ENCODE measurements at places on chromosomes 7 and 10. TPM values are rescaled to one million over a fixed set of nuclear protein-coding genes. Genes with fewer than 3 reads are reported as not detected.

Gene GPR37
- total RNA-seq, result not detected

Gene CRCP
- total RNA-seq, result 47.8 TPM

DNA sequence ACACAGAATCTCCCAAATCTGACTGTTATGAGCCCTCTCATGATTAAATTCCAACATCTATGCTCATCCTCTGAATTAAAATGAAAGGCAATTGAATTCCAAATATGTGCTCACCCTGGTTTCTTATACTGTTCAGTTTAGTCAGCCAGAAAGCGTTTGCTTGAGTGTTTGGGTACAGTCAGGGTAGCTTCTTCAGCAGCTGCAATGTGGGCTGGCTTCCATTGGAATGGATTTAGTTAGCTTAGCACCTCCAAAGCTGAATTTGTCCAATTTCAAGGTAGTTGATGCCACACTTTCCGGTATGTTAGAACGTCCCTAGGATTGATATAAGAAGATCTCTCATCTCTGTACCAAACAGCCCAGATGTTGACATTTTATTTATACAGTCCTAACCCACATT is 9.3 kb downstream of the KLHL7 start:
- DNase-seq, result no peak
- no peak overlapping the region for H3K27ac ChIP-seq
- H3K36me3 ChIP-seq, result no peaks in the 10 kb centered on the region

DNA sequence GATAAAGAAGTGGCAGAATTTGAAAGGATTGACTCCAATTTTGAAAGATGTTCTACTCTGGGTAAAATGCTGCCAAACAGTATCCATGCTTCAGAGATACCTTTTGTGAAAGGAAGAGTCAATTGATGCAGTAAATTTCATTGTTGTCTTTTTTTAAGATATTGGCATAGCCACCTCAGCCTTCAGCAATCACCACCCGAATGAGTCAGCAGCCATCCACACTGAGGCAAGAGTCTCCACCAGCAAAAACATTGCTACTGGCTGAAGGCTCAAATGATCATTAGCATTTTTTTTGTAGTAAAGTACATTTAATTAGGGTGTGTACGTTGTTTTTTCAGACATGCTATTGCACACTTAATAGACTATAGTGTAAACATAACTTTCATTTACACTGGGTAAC is 31.7 kb upstream of the CYP26C1 start:
- no peak overlapping the region for H3K4me3 ChIP-seq
- H3K4me1 ChIP-seq, result peaks cover 54% of the 10 kb centered on the region
- peak; percentile 52 for DNase-seq

DNA sequence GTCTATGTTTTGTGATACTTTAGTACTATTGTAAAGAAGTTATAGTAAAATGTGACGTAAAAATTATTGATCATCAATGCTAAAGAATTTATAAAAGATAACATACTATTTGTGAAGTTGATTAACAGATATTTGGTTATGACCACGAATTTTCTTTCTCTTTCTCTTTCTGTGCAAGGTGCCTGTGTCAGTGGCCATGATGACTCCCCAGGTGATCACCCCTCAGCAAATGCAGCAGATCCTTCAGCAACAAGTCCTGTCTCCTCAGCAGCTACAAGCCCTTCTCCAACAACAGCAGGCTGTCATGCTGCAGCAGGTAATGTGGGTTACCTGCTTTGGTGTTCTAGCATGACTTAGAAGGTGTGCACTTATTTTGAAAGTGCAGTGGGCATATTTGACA is 213.7 kb downstream of the FOXP2 start:
- no peak overlapping the region for H3K27ac ChIP-seq
- no peaks in the 10 kb centered on the region for H3K36me3 ChIP-seq
- no peak for DNase-seq
- no peaks in the 10 kb centered on the region for H3K27me3 ChIP-seq
- H3K4me3 ChIP-seq, result no peak overlapping the region

DNA sequence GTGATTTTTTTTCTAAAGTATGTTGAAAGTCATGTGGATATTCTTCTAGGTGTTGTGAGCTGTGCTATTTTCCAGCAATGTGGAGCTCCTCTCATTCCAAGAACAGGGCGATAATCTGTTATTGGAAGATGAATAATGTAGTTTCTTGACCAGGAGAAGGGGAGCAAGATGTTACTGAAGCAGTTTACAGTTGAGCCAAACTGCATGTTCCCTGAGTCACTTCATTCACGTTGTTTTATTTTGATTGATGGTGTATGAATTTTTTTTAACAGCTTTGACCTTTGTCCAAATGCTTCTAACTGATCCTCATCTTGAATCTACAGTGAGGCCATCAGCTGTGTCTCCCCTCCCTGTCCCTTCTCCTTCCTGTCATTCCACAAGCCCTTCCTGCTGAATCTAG is 277.1 kb upstream of the KLF6 start:
- DNase-seq, result no peak
- no peaks in the 10 kb centered on the region for H3K36me3 ChIP-seq
- no peaks in the 10 kb centered on the region for H3K4me1 ChIP-seq
- H3K27me3 ChIP-seq, result no peaks in the 10 kb centered on the region

GRCh38 chr10:103910442-103911012 is 7.5 kb downstream of the STN1 start:
- no peaks in the 10 kb centered on the region for H3K27me3 ChIP-seq
- H3K4me1 ChIP-seq, result peaks cover 16% of the 10 kb centered on the region
- H3K36me3 ChIP-seq, result 0 out of 2 replicates have a peak, but pooled peaks cover 5% of the 10 kb centered on the region
- H3K4me3 ChIP-seq, result no peak overlapping the region
- no peak overlapping the region for H3K27ac ChIP-seq

GRCh38 chr10:102988404-102989314 is 70.6 kb downstream of the CNNM2 start:
- peak; percentile 32 for DNase-seq
- no peaks in the 10 kb centered on the region for H3K36me3 ChIP-seq
- no peak overlapping the region for H3K4me3 ChIP-seq
- peaks cover 15% of the 10 kb centered on the region for H3K4me1 ChIP-seq
- peak overlapping the region; percentile 13 for H3K27ac ChIP-seq

Gene NPY4R
- total RNA-seq, result 0.71 TPM

DNA sequence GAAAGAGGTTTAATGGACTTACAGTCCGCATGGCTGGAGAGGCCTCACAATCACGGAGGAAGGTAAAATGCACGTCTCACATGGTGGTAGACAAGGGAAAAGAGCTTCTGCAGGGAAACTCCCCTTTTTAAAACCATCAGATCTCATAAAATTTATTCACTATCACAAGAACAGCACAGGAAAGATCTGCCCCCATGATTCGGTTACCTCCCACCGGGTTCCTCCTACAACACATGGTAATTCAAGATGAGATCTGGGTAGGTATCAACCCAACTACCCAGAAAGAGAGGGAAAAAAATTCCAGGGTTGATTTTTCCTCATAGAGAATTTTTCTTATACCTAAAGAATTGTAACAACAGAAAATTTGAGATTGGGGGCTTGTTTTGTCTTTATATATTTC is 13.9 kb downstream of the RAPGEF5 start:
- no peaks in the 10 kb centered on the region for H3K4me1 ChIP-seq
- 0 out of 2 replicates have a peak, but pooled peaks cover under 1% of the 10 kb centered on the region for H3K27me3 ChIP-seq
- H3K4me3 ChIP-seq, result no peak overlapping the region
- H3K36me3 ChIP-seq, result no peaks in the 10 kb centered on the region
- no peak for DNase-seq

DNA sequence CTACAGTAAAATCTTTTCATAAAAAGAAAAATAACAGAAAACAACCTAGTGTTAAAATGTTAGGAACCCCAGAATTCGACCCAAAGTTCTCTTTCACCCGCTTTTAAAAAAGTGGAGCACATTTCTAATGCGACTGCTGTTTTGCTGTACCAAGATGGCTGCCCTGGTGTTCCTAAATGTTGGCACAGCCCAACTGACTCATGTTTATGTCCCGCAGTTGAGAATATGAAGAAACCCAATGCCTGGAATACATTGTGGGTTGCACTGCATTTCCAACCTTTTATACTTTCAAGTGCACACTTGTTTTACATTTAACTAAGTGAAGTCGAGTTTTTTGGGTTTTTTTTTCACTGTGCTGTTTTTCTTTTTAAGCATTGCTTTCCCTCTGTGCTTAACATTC is 944 bp downstream of the STEAP1B start:
- no peaks in the 10 kb centered on the region for H3K27me3 ChIP-seq
- H3K27ac ChIP-seq, result no peak overlapping the region
- no peak overlapping the region for H3K4me3 ChIP-seq
- no peaks in the 10 kb centered on the region for H3K36me3 ChIP-seq
- DNase-seq, result no peak

DNA sequence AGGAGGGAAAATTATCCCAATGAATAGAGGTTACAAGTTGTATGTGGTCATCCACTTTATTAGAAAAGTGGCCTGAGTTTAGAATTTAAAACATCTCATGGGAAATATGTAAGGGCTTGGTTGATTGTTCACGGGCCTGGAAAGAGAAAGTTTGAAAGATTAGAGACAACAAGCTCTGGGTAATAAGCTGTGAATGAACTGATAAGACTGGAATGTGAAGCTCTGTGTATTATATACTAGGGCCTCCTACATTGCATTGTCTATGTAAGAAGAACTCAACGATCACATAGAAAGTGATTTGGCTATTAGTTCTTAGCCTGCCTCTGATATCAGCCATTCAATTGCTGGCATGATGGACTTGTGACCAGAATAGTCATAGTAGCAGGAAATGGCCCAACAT is 199.2 kb upstream of the MAGI2 start:
- H3K27ac ChIP-seq, result no peak overlapping the region
- H3K36me3 ChIP-seq, result no peaks in the 10 kb centered on the region
- no peak overlapping the region for H3K4me3 ChIP-seq
- no peak for DNase-seq

DNA sequence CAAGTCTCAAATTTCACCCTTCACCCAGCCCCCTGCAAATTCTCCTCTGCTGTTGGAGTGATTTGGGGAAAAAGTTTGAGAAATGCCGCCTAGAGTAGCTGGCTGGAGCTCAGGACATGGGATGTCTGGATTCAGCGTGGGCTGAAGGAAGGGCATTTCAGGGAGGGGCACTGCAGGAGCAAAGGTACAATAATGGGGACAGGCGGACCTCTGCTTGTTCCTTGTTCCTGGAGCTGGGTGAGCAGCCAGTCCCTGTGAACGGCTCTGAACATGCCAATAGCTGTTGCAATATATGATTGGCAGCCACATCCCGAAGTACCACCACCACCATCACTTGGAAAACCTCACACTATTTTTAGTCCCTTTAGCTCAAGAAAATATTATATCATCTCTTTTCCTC is 23.4 kb downstream of the ADRA2A start:
- H3K4me3 ChIP-seq, result no peak overlapping the region
- H3K4me1 ChIP-seq, result no peaks in the 10 kb centered on the region
- no peak for DNase-seq
- H3K27me3 ChIP-seq, result peaks cover 7% of the 10 kb centered on the region
- H3K36me3 ChIP-seq, result no peaks in the 10 kb centered on the region

Gene PTF1A
- not detected for total RNA-seq

DNA sequence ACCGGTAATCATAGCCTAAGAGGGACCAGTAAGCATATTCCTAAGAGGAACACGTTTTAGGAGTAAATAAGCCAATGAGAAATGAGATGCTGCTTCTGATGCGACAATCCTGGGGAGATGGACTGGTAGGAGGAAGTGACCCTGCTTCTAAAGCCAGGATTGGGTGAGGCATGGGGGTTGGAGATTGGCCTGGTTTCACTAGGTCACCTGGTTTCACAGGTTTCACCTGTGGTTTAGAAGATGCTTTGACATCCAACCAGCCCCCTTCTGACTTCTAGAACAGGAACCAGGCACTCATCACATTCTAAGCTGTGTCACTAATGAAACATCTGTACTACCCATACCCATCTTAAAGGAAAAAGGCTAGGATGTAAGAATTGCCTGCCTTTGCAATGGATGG is 53.0 kb upstream of the BAMBI start:
- H3K4me1 ChIP-seq, result peaks cover 7% of the 10 kb centered on the region
- H3K27me3 ChIP-seq, result no peaks in the 10 kb centered on the region
- no peak overlapping the region for H3K4me3 ChIP-seq
- H3K27ac ChIP-seq, result no peak overlapping the region

Gene CELF2
- total RNA-seq, result not detected

DNA sequence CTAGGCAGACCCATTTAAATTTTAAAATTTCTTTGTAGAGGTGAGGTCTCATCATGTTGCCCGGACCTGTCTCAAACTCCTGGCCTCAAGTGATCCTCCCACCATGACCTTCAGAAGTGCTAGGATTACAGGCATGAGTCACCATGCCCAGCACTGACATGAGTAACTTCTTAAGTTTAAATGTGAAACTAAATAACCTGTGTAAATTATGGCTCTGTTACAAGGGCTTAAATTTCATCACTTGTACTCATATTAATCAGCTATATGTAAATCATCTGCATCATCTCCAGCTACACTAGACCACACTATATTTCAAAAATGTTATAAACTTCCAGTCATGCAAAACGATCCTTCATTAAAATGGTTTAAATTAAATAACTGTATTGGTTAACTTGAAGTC is 56.1 kb downstream of the ATAD1 start:
- no peak overlapping the region for H3K27ac ChIP-seq
- peak; percentile 22 for DNase-seq
- no peak overlapping the region for H3K4me3 ChIP-seq
- no peaks in the 10 kb centered on the region for H3K27me3 ChIP-seq
- peaks cover 31% of the 10 kb centered on the region for H3K36me3 ChIP-seq

- no peak overlapping the region for H3K4me3 ChIP-seq
- H3K36me3 ChIP-seq, result no peaks in the 10 kb centered on the region
- no peak overlapping the region for H3K27ac ChIP-seq
- no peaks in the 10 kb centered on the region for H3K4me1 ChIP-seq
- no peaks in the 10 kb centered on the region for H3K27me3 ChIP-seq
These were observed 244.0 kb downstream of the HGF start for GRCh38 chr7:81525841-81526240.

DNA sequence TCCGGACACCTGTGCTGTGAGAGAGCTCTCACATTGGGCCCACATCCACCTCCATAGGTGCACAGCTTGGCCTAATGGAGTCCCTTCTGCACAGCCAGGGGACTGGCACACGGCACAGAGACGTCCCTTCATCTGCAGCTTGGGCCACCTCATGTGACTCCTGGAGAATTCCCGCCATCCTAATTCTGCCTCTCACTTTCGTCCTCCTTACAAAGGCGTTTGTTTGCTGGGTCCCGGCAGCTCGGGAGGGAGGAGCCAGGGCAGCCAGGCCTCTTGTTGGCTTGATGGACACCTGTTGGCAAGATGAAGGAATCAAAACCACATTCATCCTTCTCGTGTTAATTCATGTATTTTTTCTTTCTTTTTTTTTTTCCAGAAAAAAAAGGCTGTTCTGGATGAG is 30.7 kb upstream of the TTYH3 start:
- no peaks in the 10 kb centered on the region for H3K4me1 ChIP-seq
- H3K36me3 ChIP-seq, result 0 out of 2 replicates have a peak, but pooled peaks cover 4% of the 10 kb centered on the region
- no peak for DNase-seq
- H3K27me3 ChIP-seq, result no peaks in the 10 kb centered on the region

- H3K36me3 ChIP-seq, result no peaks in the 10 kb centered on the region
- no peak overlapping the region for H3K4me3 ChIP-seq
- no peak for DNase-seq
- H3K27me3 ChIP-seq, result no peaks in the 10 kb centered on the region
- no peak overlapping the region for H3K27ac ChIP-seq
These were observed 143.3 kb upstream of the GPR26 start for GRCh38 chr10:123522702-123523312.

Gene ATOH7
- total RNA-seq, result not detected

Gene C10orf62
- not detected for total RNA-seq

Gene ZNF804B
- not detected for total RNA-seq

Gene ZC3HAV1
- total RNA-seq, result 24.2 TPM

All from SJSA1 (cell line).